ENCODE measurements at places on chromosomes 2 and 18.

GRCh38 chr2:100910111-100910510 is 90.2 kb downstream of the NPAS2 start:
- DNase-seq = no peak

- no peak for DNase-seq
Observed at GRCh38 chr2:130156624-130157004, 11.7 kb upstream of the CCDC74B start.

DNA sequence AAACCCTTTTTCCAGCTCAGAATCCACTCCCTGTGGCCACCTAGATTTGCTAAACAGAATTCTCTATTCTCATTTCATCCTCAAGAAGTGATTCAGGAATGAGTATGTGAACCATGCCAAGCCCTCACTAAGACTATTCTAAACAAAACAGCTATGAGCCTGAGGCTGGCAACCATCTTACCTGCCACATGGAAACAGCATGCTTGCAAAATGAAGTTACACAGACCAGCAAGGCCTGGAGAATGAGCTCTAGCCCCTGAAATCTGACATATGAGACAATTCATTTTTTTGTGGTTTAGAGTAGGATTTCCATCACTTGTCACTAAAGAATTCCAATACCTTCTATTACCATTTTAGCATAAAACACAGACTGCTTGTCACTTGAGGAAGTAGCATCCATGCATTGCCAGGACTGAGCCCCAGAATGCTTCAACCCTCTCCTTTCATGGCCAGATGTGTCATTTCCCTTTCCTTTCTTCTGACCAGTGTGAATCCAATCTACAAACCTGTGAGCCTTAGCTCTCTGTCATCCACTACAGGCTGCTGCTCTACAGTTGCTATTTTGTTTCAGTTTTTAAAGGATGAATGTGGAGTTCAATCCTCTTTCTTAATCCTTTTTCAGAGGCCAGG is 744.3 kb upstream of the ACVR2A start:
- DNase-seq = no peak

- no peak for DNase-seq
Observed at GRCh38 chr18:45976566-45976965, 9.4 kb upstream of the EPG5 start.

DNA sequence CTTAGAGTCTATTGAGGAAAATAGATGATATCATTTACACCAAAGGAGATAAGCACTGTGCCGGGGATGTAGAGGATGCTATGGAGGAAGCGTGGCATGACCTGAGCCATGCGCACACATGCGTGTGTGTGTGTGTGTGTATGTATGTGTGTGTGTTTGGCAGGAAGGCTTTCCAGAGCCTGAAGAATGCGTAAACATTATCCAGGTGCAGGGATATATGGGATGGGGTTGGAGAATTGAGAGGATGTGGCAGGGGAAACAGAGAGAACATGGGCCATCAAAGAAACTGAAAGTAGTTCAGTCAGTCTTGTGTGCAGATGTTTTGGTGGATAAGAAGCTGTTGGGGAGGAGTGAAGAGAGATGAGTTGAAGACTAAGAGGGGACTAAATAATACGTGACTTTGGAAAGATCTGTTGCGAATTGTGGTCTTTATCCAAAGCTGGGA is 9.3 kb upstream of the STAT1 start:
- no peak for DNase-seq

- no peak for DNase-seq
Observed at GRCh38 chr2:186032102-186032738, 293.6 kb downstream of the FSIP2 start.

GRCh38 chr2:118269408-118270051 is 181.3 kb downstream of the INSIG2 start:
- DNase-seq = no peak

- DNase-seq = no peak
Observed at GRCh38 chr18:41058351-41059125, 896.5 kb upstream of the PIK3C3 start.

DNA sequence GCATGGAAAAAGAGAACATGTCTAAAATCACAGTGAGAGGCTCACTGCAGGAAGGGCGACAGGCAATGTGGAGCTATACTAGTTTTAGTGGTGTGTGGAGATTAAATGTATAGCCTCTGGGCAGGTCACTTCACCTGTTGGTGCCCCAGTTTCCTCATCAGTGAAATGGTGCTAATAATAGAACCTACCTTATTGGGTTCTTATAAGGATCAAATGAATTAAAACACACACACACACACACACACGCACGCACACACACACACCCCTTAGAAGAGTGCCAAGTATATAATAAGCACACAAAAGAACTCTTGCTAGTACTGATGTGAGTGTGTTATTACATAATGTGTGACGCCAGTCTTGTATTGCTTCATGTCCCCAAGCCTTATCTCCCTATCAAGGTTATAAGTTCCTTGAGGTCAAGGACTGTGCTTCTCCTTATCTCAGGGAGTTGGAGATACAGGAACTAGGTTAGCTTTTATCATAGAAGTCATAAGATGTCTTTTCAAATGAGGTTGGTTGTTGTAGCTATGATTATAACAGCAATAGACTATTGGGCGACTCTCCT is 98.0 kb upstream of the CXCR4 start:
- no peak for DNase-seq

DNA sequence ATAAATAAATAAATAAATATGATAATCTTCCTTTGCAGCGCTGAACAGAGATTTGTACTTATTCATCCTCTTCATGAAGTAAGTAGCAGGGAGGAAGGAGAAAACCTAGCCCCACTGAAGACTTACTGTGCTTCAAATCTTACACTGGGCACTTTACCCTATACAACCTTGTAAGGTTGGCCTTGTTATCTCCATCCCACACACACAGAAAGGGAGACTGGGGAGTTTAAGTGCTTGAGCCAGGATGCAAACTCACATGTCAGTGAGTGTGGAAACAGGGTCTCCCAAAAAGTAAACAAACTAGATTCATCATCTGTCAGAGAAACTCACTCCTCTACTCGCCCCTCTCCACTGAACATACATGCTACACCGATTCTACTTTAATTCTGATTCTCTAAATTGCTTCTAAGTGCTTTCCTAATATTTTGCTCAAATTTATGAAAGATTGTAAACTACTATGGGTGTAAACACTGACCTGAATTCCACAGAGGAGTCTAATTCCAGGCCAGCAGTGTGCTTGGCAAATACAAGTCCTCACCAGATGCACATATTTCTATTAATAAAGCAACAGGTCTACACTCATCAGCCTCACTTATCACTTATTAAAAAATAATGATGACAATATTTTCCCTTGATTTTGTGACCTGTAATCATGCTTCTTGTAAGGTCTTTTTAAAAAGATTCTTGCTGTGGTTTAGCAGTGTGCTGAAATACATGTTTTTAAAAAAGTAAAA is 155.5 kb downstream of the TCF4 start:
- no peak for DNase-seq

- DNase-seq = no peak
Observed at GRCh38 chr2:43123486-43123885, 102.9 kb downstream of the ZFP36L2 start.

DNA sequence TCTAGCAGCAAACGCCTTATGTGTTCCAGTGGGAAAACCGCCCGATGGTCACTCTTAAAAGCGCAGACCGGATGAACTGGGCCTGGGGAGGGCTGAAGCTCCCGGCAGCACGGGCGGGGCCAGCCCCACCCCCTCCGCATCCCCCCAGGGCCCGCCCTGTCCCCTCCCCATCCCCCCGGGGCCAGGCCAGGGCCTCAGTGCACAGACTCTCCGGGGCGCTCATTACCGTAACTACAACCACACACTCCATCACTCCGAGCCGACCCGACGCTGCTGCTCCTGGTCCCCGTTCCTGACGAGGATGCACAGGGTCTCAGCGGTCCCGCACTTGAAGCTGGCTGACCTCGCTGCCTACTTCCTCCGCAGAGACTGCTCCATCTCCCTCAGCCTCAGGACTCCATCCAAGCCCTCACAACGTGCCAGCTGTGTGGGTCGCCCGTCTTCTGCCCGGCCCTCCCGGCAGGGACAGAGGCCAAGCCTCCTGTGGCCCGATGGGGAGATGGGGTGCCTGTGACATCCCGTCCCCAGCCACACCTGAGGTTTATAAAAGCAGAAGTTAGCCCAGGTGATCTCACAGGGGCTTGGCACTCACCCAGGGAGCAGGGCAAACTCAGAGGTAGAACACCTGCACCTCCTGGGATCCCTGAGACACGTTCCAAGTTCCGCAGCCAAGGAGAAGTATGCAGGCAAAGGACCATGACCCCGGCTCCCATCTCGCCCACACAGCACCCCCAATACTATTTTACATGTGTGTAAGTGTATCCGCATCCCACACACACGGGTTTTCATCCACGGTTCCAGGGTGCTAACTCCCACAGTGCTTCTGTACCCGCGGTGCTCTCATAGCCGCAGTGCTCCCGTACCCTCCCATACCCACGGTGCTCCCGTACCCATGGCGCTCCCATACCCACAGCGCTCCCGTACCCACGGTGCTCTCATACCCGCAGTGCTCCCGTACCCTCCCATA is 36.0 kb downstream of the SLC66A2 start:
- no peak for DNase-seq

- DNase-seq = no peak
Observed at GRCh38 chr2:150606380-150607060, 119.1 kb upstream of the RND3 start.

DNA sequence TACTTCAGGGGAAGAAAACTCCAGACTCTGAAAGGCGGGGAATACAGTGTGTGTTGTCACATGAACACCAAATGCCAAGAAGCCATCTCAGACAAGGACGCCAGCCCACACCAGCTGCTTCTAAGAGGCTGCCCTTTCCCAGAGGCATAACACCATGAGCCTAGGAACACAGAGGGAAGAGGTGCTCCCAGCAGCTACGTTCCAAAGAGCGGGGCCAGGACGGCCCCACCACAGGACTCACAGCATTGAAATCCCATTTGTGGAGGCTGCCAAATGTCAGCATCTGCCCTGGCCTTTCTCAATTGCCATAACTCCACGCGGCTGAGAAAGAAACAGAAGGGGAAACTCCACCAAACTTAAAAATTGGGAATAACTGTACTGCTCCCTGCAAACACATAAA is 20.1 kb upstream of the ID2 start:
- no peak for DNase-seq

GRCh38 chr18:34223164-34223892 is 1.4 kb downstream of the NOL4 start:
- DNase-seq = no peak

GRCh38 chr2:857937-858336 is 92.7 kb upstream of the SNTG2 start:
- no peak for DNase-seq

DNA sequence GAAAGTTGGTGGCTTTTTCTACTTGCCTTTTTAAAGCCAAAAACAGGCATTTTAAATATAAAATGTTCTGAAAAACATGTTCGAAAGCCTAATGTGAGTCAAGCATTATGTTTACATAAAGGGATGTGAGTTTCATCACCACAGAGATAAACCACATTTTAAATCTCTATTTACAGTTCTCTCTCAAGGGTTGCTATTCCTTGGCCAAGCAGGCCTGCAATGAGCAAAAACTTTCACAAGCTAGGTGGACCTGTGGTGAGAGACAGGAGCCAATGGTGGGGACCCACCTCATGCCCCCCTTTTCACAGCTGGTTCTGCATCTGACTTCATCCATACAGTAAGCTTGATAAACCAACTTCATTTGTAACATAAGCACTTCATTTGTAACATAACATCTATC is 65.1 kb downstream of the CUL3 start:
- DNase-seq = no peak

GRCh38 chr2:16664809-16665747 is 556 bp downstream of the CYRIA start:
- no peak for DNase-seq

GRCh38 chr2:186544255-186544675 is 45.6 kb upstream of the ITGAV start:
- no peak for DNase-seq

GRCh38 chr2:178479758-178480226 is 465 bp upstream of the PLEKHA3 start:
- no peak for DNase-seq

DNA sequence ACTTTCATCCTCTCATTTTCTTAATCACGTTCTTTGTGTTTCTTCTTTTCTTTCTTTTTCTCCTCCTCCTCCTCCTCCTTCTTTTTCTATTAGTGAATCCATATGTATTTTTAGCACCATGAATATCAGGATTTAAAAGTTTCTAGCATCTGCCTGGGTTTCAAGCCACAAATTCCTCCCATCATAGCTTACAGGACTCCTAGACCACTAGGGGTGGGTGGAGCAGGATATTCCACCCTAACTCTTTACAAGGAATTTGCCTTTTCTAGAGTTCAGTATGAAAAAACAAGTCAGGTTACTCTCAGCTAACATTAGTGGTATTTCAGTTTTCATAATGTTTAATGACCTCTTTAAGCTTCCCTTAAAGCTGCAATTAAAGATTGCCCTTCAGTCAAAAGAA is 19.1 kb upstream of the LRRTM1 start:
- no peak for DNase-seq

- DNase-seq = no peak
Observed at GRCh38 chr18:75128051-75128605, 80.8 kb downstream of the PTGR3 start.

- no peak for DNase-seq
Observed at GRCh38 chr2:38739524-38739923, 11.6 kb downstream of the SRSF7 start.

DNA sequence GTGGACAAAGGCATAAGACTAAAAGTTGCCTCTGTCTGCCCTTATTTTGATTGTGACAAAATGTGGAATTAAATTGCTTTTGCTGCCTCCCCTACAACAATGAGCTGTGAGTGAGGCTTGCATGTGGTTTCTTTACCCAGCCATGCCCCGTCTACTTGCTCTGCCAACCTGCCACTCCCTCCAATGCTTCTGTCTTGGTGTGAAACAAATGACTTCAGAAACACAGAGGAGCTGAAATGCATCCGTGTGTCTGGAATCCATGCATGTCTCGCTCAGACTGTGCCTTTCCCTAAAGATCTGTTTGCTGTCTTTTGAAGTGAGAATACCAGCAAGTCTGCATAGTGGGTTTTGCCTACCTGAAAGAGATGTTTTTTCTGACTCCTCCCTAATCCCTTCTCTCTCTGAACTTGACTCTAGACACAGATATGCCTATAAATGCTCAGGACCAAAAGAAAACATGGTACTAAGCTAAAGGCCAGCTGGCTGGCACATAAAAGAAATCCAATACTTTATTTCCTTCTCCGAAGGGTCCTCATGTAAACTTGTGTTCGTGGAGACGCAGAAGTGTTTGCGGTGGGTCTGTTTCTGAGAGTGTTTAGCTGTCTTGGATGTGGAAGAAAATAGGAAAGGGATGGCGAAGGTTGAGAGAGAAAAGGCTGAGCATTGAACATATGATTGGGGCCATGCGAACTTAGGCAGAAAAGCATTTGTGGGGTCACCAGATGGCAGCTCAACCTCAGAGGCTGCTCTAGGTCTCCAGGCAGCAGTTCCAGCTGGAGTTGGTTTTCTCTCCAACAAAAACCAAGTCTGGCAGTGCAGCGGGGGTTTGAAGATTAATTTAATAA is 120.5 kb downstream of the CCBE1 start:
- DNase-seq = no peak

DNA sequence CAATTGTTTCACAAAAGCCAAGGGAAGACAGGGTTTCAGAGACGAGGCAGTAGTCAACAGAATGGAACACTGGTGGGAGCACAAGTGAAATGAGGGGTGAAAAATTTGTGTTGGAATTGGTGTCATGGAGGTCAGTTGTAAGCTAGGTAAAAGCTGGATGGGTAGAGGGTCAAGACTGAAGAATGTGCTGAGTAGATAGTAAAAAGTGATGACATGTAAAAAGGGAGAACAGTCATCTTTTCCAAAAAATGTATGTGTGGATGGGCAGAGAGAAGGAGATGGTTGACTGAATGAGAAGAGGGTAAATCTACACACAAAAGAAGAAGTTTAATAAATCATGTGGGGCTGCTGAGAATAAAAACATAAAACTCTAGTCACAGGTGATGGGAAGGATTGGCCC is 92.7 kb upstream of the COL3A1 start:
- no peak for DNase-seq

All from NT2/D1 (cell line).